ENCODE measurements at places on chromosomes 12 and 14. TPM values are rescaled to one million over a fixed set of nuclear protein-coding genes. Genes with fewer than 3 reads are reported as not detected.

- DNase-seq: no peak
Observed at GRCh38 chr12:55060470-55060869, 40.7 kb downstream of the NEUROD4 start.

RNF31 gene
- total RNA-seq: 108 TPM

VIPAS39 gene
- 22.5 TPM for total RNA-seq

DNA sequence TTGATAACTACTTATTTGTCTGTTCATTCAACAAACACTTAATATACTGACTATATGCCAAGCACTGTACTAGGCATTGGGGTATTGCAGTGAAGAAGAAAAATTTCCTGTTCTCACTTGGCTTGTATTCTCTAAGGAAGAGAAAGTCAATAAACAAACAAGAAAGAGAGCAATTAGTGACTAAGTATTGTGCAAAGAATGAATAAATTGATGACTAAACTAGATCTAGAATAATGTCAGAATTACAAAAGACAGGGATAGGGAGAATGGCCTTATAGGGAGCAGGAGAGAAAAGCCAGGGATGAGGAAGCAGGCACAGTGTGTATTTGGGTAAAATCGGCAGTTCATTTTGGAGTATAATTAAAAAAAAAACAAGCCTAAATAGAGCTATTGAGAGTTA is 4.2 kb upstream of the LIN7A start:
- no peak for DNase-seq

- no peak for DNase-seq
Observed at GRCh38 chr14:36426113-36426512, 93.9 kb downstream of the NKX2-1 start.

GRCh38 chr12:3218228-3219171 is 141.3 kb downstream of the TSPAN9 start:
- DNase-seq: no peak

CCDC177 gene
- not detected for total RNA-seq

DNA sequence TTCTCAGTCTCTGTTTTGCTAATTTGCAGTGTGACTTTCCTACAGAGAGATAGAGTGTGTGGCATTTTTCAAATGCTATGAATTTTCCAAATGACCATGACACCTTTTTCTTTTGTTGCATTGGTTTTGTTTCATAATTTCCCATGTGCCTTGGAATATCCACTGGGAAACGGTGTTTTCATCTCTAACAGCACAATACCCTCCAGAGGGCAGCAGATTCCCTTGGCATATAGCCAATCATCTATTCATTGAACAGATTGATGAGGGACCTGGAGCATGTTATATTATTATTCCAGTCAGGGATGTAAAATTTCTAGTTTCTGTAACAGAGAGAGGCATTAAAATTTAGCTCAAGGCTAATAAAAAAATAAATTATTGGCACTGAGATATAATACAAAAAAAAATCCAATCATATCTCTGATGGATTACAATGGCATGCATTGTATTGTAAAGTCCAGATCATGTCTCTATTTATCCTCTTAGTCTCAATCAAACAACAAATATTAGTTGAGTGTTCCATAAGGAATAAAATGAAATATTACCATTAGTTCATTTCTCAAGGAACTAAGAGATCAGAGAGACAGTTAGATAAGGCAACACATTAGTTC is 29.6 kb upstream of the NTN4 start:
- no peak for DNase-seq
